T-helper 17 cell (primary cell): ENCODE measurements at places on chromosomes 11 and 22.

DNA sequence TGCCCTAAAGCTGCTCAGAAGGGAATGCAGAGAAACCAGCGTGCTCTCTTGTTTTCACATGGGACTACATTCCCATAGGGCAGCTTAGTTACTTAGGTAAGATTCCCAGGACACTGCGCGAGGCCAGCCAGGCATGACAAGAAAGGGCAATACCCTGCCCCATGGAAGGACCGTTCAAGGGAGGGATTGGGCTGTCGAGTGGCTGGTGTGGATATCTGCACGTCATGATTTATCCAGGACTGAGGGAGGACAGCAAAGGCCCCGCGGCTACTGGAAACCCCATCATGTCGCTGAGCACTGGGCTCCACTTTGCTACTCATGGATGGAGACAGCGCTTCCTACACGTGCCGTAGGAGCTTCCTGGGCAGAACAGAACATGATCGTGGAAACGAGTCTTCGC, 169.4 kb downstream of the OPCML start:
- no peaks in the 10 kb centered on the region for H3K27me3 ChIP-seq
- no peak for DNase-seq
- H3K36me3 ChIP-seq, result no peaks in the 10 kb centered on the region
- no peaks in the 10 kb centered on the region for H3K4me1 ChIP-seq
- H3K4me3 ChIP-seq, result no peak overlapping the region

- DNase-seq, result no peak
- no peaks in the 10 kb centered on the region for H3K36me3 ChIP-seq
- H3K4me1 ChIP-seq, result peaks cover 14% of the 10 kb centered on the region
- peak overlapping the region; percentile 59 for H3K27ac ChIP-seq
- H3K4me3 ChIP-seq, result no peak overlapping the region
These were observed 21.6 kb downstream of the TREH start for GRCh38 chr11:118657709-118658428.

DNA sequence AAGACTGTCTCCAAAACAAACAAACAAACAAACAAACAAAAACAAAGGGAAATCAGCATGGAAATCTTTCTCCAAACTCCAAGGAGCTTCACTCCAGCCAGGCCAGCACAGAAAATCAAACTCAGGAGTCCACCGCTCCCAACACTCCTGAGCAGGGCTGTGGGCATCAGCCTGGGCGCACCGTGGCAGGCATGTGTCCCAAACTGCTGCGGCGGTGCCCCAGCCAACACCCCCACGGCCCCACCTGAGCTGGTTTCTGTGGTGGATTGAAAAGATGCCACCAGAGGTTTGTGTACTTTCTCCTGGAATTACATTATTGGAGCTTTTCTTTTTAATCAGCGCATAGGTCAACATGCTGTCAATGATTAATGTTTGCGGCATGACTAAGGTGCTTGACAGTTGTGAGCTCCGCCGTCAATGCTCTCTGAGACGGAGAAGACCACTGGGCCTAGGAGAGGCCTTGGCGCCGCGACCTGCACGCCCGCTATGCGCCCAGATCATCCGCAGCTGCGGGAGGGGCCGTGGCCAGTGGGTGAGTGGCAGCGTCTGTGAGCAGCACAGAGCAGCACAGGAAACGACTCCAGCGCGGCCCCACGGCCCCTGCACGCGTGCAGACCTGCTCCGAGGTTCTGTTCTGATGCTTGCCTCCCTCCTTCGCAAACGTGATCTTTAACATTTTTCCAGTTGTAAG, 18.1 kb downstream of the DRD4 start:
- no peak for DNase-seq
- no peak overlapping the region for H3K4me3 ChIP-seq
- no peaks in the 10 kb centered on the region for H3K27me3 ChIP-seq
- H3K36me3 ChIP-seq, result peaks cover 2% of the 10 kb centered on the region
- H3K27ac ChIP-seq, result no peak overlapping the region

- H3K27me3 ChIP-seq, result no peaks in the 10 kb centered on the region
- peaks cover 2% of the 10 kb centered on the region for H3K36me3 ChIP-seq
- H3K4me3 ChIP-seq, result no peak overlapping the region
- H3K4me1 ChIP-seq, result peaks cover 2% of the 10 kb centered on the region
- peak overlapping the region; percentile 32 for H3K27ac ChIP-seq
- no peak for DNase-seq
These were observed 11.1 kb downstream of the PLAAT3 start for GRCh38 chr11:63603180-63603518.

- no peak overlapping the region for H3K4me3 ChIP-seq
- no peak overlapping the region for H3K27ac ChIP-seq
These were observed 35.3 kb downstream of the KREMEN1 start for GRCh38 chr22:29108137-29108536.

- H3K4me1 ChIP-seq, result peaks cover 49% of the 10 kb centered on the region
- H3K27ac ChIP-seq, result peak overlapping the region; percentile 100
- DNase-seq, result no peak
- no peaks in the 10 kb centered on the region for H3K36me3 ChIP-seq
- H3K27me3 ChIP-seq, result no peaks in the 10 kb centered on the region
These were observed 978 bp upstream of the ANKRD13D start for GRCh38 chr11:67288198-67288451.

DNA sequence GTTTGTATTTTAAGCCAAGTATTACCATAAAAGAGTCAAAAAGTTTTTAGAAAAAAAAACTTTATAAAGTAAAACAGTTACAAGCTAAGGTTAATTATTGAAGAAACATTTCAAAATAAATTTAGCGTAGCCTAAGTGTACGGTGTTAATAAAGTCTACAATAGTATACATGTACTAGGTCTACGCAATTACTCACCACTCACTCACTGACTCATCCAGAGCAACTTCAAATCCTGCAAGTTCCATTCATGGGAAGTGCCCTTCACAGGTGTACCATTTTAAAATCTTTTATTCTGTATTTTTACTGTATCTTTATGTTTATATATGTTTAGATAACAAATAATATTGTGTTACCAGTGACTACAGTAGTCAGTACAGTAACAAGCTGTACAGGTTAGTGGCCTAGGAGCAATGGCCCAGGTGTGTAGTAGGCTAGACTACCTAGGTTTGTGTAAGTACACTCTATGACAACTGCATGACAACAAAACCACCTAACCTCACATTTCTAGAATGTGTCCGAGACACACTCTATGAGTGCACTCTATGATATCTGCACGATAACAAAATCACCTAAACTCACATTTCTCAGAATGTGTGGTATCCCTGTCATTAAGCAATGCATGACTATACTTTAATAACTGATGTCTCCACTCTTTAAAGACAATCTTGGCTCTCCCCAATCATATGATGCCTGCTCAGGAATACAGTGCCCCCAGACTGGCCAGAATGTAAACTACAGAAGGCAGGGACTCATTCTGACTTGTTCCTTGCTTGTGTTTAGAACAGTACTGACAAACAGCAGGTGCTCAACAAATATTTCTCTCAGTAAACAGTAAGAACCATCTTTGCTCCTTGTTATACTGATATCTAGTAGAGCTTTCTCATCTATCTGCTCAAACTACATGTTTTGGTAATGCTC, 21.2 kb downstream of the KMT5B start:
- DNase-seq, result no peak
- H3K36me3 ChIP-seq, result peaks cover 5% of the 10 kb centered on the region
- H3K4me3 ChIP-seq, result no peak overlapping the region
- H3K27me3 ChIP-seq, result no peaks in the 10 kb centered on the region

GRCh38 chr22:47091246-47091651, 328.8 kb downstream of the TBC1D22A start:
- no peak for DNase-seq
- peak overlapping the region; percentile 22 for H3K27ac ChIP-seq
- no peaks in the 10 kb centered on the region for H3K27me3 ChIP-seq

DNA sequence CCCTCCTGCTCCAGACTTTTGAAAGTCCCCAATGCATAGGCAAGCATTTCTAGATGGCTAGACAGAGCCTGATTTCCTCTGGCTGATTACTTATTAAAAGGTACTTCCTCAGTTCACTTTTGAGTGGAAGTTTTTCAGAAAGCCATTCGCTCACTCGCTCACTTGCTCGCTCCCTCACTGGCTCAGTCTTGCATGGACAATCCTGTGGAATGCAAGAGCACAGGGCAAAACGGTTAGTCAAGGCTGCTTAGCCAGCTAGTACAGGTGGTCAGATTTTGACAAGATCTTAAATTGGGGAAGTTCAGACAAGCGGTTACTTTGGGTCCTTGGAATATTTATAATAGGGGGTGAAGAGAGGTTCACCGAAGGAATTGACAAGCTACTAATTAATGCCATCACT, 101.0 kb downstream of the ARL14EP start:
- H3K4me3 ChIP-seq, result no peak overlapping the region
- no peaks in the 10 kb centered on the region for H3K36me3 ChIP-seq
- no peaks in the 10 kb centered on the region for H3K4me1 ChIP-seq

GRCh38 chr11:117838901-117839300, 14.4 kb upstream of the FXYD2 start:
- no peak for DNase-seq
- peaks cover 35% of the 10 kb centered on the region for H3K27me3 ChIP-seq
- no peak overlapping the region for H3K4me3 ChIP-seq
- no peaks in the 10 kb centered on the region for H3K4me1 ChIP-seq
- H3K36me3 ChIP-seq, result no peaks in the 10 kb centered on the region

DNA sequence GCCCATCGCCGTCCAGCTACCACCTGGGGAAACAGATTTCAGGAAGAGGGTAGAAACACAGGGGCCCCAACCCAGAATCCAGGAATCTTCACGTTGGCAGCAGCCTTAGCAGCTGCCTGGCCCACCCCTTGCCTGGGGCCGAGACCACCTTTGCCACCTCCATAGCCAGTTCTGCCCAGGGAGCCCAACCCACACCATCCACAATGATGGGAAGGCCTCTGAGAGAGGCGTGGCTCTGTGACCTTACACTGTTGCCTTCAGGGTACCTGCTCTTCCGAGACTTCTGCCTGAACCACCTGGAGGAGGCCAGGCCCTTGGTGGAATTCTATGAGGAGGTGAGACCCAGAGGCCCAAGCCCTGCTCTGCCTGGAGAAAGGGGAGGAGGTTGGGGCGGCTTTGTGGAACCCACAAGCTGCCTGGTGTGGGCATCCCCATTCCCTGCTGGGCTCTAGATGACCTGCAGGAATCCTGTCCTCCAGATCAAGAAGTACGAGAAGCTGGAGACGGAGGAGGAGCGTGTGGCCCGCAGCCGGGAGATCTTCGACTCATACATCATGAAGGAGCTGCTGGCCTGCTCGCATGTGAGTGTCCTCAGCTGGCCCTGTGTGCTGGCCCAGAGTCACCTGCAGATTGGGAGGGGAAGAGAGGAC, 10.0 kb upstream of the ANKRD13D start:
- peak overlapping the region; percentile 77 for H3K4me3 ChIP-seq
- H3K27ac ChIP-seq, result peak overlapping the region; percentile 97
- no peak for DNase-seq
- peaks cover 48% of the 10 kb centered on the region for H3K4me1 ChIP-seq

GRCh38 chr11:15770798-15771414, 585.4 kb downstream of the SOX6 start:
- DNase-seq, result no peak
- H3K36me3 ChIP-seq, result no peaks in the 10 kb centered on the region
- H3K27ac ChIP-seq, result no peak overlapping the region
- H3K27me3 ChIP-seq, result peaks cover 20% of the 10 kb centered on the region

DNA sequence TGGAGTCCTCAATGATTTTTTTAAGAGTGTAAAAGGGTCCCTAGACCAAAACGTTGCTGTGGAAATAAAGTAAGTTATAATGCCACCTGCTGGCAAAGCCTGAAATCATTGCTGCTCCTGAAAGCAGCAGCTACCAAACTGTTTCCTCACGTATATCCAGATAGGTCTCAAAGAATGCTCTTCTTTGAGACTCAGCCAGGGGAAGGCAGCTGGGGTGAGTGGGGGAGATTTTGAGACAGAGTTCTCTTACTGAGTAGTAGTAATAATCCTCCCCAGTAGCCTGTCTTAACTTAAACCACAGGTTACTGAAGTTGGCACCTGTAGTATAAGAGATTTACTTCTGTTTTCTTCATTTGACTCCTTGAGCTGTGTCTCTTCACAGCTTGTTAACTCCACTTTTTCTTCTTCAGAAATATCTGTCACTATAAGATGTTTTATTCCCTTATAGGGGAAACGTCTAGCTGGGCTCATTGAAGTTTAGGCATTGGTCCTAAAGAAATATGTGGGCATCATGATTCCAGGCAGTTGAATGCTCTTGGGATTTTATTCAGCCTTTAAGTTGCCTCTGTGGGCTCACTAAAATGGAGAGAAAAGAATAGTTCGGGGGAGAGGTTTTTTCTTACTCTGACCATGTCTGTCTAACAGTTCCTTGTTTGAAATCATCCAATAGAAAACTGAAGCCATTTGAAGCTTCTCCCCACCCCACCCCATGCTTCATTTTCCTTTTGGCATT, 77.9 kb downstream of the BTBD10 start:
- no peak overlapping the region for H3K4me3 ChIP-seq
- H3K27ac ChIP-seq, result peak overlapping the region; percentile 67
- H3K36me3 ChIP-seq, result peaks cover 4% of the 10 kb centered on the region
- peaks cover 5% of the 10 kb centered on the region for H3K4me1 ChIP-seq
- DNase-seq, result no peak

- H3K36me3 ChIP-seq, result peaks cover 1% of the 10 kb centered on the region
- H3K4me3 ChIP-seq, result no peak overlapping the region
- peaks cover under 1% of the 10 kb centered on the region for H3K27me3 ChIP-seq
- H3K4me1 ChIP-seq, result peaks cover 10% of the 10 kb centered on the region
- DNase-seq, result no peak
- no peak overlapping the region for H3K27ac ChIP-seq
These were observed 101.1 kb downstream of the HIPK3 start for GRCh38 chr11:33358150-33358831.

GRCh38 chr11:84580428-84580827, 1046.7 kb downstream of the DLG2 start:
- no peaks in the 10 kb centered on the region for H3K27me3 ChIP-seq
- DNase-seq, result no peak
- no peak overlapping the region for H3K4me3 ChIP-seq
- H3K36me3 ChIP-seq, result no peaks in the 10 kb centered on the region

DNA sequence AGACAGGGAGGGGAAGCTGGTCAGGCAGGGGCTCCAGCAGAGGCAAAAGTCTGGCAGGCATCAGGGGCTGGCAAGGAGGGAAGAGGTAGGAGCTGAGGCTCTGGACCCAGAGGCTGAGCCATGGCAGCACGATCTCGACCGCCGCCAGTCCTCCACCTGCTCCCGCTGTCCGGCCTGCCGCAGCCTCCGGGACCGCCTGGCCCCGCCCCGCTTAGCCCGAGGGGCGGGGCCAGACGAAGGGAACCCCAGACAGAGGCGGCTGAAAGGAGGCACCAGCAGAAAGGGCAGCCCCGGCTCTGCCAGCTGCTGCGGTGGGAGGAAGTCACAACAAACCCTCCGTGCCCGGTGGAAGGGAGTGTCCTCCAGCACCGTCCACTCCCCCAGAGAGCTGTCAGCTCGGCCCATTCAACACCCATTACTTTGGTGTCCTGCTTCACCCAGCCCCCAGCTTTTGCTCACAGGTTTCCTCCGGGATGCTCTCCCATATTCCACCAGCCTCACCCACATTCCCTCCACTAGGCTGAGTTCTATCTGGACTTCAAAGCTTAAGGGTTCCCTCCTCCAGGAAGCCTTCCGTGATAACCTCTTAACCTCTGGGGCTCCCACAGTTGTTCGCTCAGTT, at the start of gene MFNG:
TSS of gene MFNG (minus strand) at position 161 of the 622 bp plus-strand sequence. CDS start 207 bp downstream, outside the sequence.
- no peaks in the 10 kb centered on the region for H3K27me3 ChIP-seq
- no peaks in the 10 kb centered on the region for H3K36me3 ChIP-seq
- H3K27ac ChIP-seq, result peak within 1 kb of the TSS; percentile 96
- peak within 1 kb of the TSS; percentile 96 for H3K4me3 ChIP-seq
- DNase-seq, result peak; percentile 67
- peaks cover 64% of the 10 kb centered on the region for H3K4me1 ChIP-seq
